NB4 (cell line): ENCODE measurements at places on chromosomes 6 and 20.

DNA sequence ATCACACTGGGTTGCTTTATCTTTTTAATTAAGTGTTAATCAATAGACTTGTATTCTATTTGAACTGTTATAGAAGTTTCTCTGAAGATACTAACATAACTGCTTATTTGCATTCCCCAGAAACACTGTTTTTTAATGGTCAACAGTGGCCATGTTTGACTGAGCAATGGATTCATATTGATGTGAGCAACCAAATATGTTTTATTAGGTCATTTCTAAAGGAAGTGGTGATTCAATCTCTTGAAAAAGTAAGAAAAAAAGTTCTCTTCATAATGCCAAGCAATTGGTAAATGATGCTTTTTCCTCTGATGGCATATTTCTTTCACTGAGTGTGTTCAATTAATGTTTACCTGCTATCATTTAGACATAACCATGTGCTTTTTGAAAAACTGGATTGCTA lies 593.0 kb upstream of the CITED2 start:
- DNase-seq = no peak

- no peak for DNase-seq
Measured at GRCh38 chr6:39521958-39522357, 199.5 kb upstream of the KCNK16 start.

- no peak for DNase-seq
Measured at GRCh38 chr20:4418141-4418540, 303.6 kb upstream of the PRND start.

- DNase-seq = no peak
Measured at GRCh38 chr6:169139179-169139971, 114.3 kb downstream of the THBS2 start.

- peak; percentile 97 for DNase-seq
Measured at GRCh38 chr20:53677447-53678314, 84.0 kb upstream of the ZNF217 start.

- no peak for DNase-seq
Measured at GRCh38 chr6:10964684-10965083, 77.8 kb downstream of the SYCP2L start.

DNA sequence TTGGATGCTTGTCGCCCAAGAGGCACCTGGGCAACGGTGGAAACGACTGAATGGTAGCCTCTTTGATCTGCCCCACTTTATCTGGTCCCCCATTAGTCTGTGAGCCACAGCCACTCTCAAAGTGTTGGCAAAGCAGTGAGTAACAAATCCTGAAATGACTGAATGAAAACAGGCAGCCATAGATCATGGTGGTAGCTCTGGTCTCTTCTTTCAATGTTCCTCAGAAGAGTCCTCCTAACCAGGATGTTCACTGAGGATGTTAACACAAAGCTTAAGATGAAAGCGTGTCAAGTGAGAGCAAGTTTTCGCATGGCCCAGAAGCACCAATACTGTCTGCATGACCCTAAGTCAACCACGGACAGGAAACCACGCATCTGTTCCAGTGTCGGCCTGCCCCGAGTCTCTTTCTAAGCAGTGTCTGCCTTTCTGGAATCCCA lies 107.3 kb downstream of the IRF4 start:
- peak; percentile 77 for DNase-seq

- peak; percentile 95 for DNase-seq
Measured at GRCh38 chr6:41278699-41279405, 7.6 kb downstream of the TREM1 start.
